ENCODE measurements at places on chromosomes 12 and 14. TPM values are rescaled to one million over a fixed set of nuclear protein-coding genes. Genes with fewer than 3 reads are reported as not detected.

AQP6 gene
- not detected for total RNA-seq

IGF1 gene
- total RNA-seq: 1.5 TPM

LMNTD1 gene
- not detected for total RNA-seq

DNA sequence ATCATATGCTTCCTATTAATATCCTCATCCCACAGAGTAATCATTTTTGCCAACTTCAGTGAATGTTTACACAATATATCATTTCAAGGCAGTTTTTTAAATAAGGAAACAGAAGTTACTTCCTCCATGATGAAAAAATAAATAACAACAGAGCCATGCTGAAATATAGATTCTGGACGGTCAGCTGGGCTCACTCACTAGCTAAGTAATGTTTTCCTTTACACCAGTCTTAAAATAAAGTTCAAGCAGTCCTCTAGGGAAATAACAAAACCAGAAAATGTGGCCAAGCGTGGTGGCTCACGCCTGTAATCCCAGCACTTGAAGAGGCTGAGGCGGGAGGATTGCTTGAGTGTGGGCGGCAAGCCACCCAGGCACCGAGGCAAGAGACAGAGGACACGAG, 28.7 kb downstream of the AICDA start:
- no peak for DNase-seq

DNA sequence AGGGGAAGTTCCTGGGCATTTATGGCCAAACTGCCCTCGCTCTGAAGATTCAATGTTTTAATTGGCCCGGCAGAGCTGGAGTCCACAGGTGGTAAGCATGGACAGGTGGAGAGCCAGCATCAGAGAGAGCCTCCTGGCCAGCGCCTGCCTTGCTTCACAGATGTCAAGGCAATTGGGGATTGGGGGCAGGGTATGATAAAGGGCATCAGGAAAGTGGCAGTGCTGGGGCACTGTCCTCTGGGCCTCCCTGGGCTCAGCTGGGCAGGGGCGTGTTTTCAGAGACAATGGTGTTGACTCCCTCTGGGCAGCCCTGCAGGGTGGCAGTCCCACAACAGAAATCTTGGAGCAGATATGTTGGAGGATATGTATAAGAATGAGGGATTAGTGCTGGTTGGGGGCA, 237.3 kb downstream of the CACNA1C start:
- DNase-seq: no peak

DNA sequence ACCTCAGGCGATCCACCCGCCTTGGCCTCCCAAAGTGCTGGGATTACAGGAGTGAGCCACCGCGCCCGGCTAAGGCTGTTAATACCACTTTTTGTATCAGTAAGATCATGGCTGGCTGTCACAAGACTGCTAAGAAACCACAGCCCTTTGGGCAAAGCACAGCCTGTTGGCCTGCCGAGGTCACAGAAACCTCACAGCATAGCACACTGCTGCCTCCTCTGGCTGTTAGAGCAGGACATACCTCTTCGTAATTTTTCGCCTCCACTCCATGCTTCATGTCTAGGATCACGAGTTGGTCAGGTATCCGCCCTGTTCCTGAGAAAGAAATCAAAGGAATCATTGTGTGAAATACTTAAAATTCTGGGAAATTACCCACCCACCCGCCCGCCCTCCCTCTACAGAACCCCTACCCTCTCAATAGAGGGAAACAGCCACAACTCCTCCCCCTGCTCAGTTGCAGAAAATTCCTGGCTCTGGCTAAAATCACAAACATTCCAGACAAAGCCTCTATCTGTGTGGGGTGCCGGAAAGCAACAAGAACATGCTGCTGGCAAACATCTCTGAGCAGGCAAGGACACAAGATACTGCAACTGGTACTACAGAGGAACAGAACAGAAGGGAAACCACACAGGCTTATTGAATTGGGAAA, 20.7 kb upstream of the NEK9 start:
- peak; percentile 48 for DNase-seq

DNA sequence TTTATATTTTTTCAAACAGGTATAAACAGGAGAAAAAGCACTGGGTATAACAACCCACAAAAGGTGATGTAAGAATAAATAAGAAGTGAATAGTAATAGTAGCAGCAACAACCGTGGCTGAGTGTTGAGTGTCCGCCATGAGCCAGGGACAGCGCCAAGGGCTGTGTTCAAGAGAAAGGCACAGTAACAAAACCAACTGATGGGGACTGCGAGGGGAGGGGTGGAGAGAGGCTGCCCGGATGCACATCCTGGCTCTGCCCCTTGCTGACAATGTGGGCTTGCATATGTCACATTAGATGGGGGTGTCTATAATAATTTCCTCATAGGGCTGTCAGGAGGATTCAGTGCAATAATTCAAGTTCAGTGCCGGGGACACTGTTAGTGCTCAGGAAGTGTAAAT, 912.4 kb downstream of the VRK1 start:
- no peak for DNase-seq
